ENCODE measurements at places on chromosomes 12 and 14. TPM values are rescaled to one million over a fixed set of nuclear protein-coding genes. Genes with fewer than 3 reads are reported as not detected.

Gene SALL2
- polyA plus RNA-seq, result 4.1 TPM

Gene TOX4
- polyA plus RNA-seq, result 41.8 TPM

Gene ACOT6
- polyA plus RNA-seq, result not detected

Gene EFCAB11
- 5.1 TPM for polyA plus RNA-seq

Gene TAS2R8
- not detected for polyA plus RNA-seq

Gene SYCP3
- polyA plus RNA-seq, result 0.03 TPM

Data from aorta (tissue), 5 donors.